Fibroblast of skin of left biceps (primary cell): ENCODE measurements at places on chromosomes 3 and 15.

DNA sequence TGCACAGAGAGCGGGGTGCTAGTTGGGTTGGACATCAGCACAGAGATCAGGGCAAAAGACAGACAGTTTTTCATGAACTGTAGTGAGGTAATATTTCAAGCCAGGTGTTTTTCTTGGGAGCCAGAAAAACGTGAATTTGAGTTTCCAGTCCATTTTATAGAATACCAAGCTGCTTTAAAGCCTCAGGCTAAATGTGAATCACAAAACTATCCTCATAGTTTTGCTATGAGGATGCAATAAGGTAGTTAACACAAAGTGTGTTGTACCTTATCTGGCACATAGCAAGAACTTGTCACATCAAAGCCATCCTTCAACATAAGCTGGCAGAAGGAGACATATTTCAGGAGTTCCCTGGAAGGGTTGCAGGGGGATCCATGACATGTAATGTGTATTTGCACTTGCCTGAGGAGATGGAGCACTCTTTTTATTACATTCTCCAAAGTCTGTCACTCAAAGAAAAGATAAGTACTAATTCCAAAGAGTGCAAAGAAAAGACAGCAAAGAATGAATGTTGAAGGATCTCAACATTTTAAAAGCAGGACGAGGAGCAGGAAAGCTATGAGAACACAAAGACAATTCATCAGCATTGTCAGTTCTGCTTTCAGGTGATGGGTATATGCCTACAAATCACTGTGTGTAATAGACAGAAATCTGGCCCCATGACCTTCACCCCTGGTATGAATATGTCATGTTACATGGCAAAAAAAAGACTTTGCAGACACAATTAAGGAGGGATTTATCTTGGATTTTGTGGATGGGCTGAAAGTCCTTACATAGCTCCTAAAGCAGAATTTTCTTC, 1046.4 kb downstream of the NTRK3 start:
- no peak for DNase-seq

DNA sequence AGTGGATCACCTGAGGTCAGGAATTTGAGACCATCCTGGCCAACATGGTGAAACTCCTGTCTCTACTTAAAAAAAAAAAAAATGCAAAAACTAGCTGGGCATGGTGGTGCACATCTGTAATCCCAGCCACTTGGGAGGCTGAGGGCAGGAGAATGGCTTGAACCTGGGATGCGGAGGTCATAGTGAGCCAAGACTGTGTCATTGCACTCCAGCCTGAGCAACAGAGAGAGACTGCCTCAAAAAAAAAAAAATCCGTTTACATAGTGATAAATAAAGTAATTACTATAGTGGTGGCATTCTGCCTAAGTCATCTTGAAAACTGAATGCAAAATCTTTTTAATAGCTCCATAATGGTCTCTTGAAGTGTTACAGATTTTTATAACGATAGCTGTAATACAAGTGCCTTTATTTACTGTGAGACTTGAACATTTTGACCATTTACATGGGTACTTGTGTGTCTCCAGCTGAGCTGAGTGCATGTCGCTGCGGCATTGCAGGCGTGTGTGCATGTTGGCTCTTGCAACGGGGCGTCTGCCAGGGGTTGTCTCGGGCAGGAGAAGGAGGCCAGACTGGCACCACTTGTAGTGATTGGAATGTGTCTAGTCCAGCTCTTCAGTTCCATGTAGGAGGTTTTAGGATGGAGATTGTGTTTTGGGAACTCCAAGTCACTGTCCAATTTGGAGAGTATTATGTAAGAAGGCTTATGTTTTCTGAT, 111.9 kb downstream of the IGF1R start:
- no peak for DNase-seq

DNA sequence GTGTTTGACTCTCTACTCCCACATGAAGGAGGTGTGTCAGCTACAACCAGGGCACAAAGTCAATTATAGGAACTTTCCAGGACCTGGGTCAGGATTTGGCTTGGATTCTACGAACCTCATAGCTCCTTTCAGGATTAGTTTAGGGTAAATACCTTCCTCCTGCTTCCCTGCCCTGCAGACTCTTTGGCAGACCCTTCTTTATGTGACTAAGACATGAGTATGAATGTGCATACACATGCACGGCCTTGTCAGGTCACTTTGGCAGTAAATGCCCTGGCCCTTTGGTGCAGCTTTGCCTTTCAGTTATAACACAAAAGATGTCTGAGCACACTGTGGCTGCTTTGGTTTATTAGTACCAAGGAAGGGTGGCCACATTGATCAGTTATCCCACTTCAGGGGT, 68.9 kb downstream of the GHSR start:
- DNase-seq: no peak

DNA sequence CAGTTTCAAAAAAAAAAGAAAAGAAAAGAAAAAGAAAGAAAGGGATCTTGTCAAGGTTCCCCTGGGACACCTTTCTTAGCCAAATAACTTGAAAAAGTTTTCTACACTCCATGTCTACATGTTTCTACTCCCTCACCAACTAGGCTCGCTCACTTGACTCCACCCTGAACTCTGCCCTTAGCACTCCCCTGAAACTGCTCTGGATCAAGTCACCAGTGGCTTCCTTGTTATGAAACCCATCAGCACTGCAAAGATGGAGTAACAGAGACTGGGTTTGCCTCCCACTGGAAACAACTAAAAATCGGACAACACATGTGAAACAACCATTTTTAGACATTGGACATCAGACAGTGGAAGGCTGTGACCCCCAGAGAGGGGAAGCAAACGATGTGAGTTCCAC, 36.8 kb downstream of the TMEM40 start:
- no peak for DNase-seq

- peak; percentile 36 for DNase-seq
These were observed 868 bp upstream of the TMEM87A start for GRCh38 chr15:42273900-42274701.
